A549 treated with ZK216348 at 1 μM for 4 hours (cell line): ENCODE measurements at places on chromosomes 16 and 17. TPM values are rescaled to one million over a fixed set of nuclear protein-coding genes. Genes with fewer than 3 reads are reported as not detected.

Gene TMC6
- 5.1 to 16.8 TPM (median 12.6 TPM) in 5 replicates for total RNA-seq

Gene SRRM2
- 263 to 471 TPM (median 435 TPM) in 5 replicates for total RNA-seq

Gene WBP2
- total RNA-seq: 87.3 to 112 TPM (median 92.7 TPM) in 5 replicates

Gene OTOA
- total RNA-seq: 0.08 TPM in 2 of 5 replicates, not detected in the others

Gene NOG
- 0.70 to 1.3 TPM (median 1.00 TPM) in 5 replicates for total RNA-seq

Gene ADAD2
- total RNA-seq: not detected in 5 replicates

Gene CMTM2
- total RNA-seq: not detected in 5 replicates

Gene GNGT2
- total RNA-seq: 0.69 to 1.5 TPM (median 0.85 TPM) in 5 replicates

Gene SKAP1
- 0.34 to 0.46 TPM in 2 of 5 replicates, not detected in the others for total RNA-seq

Gene FN3K
- total RNA-seq: 6.3 to 10.2 TPM (median 9.0 TPM) in 5 replicates

Gene VTN
- 16.2 to 21.8 TPM (median 18.5 TPM) in 5 replicates for total RNA-seq
